Stimulated activated CD8-positive, alpha-beta memory T cell treated with anti-CD3 and anti-CD28 coated beads, Interleukin-7, amount 100 ng/mL, for 1 hour (primary cell): ENCODE measurements at places on chromosomes 1 and 21.

DNA sequence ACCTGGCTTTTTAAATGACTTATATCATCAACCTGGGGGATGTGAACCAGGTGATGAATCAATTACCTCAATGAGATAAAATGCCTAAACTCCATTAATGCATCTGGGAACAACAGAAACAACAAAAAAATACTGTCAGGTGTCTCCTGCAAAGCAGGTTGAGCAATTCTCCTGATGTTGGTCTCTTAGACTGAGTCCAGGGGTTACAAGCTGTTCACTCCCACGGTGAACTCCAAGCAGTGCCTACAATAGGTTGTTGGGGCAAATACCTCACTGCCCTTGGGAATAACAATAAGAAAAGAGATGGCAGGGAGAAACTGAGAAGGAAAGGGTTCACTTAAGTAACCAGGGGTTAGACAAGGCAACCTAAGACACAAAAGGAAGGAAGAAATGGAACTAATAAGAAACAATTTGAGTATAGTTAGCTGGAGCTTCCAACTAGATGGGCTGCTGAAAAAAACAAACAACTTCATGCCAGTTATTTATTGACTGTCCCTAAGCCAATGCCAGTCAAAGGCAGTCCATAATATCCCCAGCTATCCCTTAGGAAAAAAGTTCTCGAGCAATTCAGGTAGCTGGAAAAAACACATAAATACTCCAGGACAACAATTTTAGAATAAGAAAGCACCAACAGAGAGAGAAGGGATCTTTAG, 97.6 kb upstream of the MAGI3 start:
- no peak for DNase-seq

DNA sequence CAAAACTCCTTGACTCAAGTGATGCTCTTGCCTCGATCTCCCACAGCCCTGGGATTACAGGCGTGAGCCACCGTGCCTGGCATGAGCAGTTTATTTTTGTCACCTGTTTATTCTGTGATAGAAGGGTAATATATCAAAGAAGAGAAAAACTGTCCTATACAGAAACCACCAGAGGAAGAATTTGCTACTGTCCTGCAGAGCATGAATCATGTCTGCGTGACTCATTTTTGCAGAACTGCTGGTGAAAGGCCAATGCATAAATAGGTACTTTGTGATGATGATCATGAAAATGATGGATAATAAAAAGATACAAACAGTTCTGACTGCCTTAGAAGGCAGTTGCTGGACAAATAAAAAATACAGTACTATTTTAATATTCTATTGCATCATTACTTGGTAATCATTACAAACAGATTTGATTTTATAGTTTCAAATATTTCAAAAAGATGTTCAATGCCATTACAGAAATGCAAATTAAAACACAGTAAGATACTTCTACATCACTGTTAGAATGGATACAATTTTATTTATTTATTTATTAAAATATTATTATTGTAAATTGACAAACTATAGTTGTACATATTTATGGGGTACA, 26.5 kb downstream of the RIPPLY3 start:
- no peak for DNase-seq

GRCh38 chr1:50278410-50278809, 144.8 kb downstream of the DMRTA2 start:
- no peak for DNase-seq

- no peak for DNase-seq
Measured at GRCh38 chr1:2412773-2413494, 570 bp upstream of the PEX10 start.

GRCh38 chr1:28281608-28282425, 22.5 kb downstream of the SESN2 start:
- no peak for DNase-seq

- no peak for DNase-seq
Measured at GRCh38 chr1:94602316-94602715, 60.8 kb upstream of the F3 start.

GRCh38 chr1:51600965-51601364, 15.9 kb upstream of the OSBPL9 start:
- no peak for DNase-seq

DNA sequence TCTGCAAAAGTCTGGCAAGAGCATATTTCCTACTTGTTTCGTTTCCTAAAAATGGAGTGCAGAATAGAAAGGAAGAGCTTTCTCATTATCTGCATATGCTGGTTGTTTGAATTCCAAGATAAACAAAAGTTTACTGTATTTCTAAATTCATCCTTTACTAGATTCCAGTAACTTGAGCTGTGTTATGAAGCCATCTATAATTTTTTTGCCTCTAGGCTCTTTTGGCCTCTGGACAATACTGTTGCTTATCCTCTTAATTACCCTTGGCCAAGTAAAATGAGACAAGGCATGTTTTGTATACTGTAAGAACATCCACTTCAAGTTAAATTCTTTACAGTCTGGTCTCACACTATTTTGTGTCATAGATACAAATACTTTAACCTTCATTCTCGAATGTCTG, 45.6 kb upstream of the HFM1 start:
- DNase-seq: no peak

GRCh38 chr1:187275985-187276575, 447.3 kb downstream of the PLA2G4A start:
- DNase-seq: no peak

GRCh38 chr1:145901312-145902021, 8.4 kb downstream of the ITGA10 start:
- DNase-seq: no peak

DNA sequence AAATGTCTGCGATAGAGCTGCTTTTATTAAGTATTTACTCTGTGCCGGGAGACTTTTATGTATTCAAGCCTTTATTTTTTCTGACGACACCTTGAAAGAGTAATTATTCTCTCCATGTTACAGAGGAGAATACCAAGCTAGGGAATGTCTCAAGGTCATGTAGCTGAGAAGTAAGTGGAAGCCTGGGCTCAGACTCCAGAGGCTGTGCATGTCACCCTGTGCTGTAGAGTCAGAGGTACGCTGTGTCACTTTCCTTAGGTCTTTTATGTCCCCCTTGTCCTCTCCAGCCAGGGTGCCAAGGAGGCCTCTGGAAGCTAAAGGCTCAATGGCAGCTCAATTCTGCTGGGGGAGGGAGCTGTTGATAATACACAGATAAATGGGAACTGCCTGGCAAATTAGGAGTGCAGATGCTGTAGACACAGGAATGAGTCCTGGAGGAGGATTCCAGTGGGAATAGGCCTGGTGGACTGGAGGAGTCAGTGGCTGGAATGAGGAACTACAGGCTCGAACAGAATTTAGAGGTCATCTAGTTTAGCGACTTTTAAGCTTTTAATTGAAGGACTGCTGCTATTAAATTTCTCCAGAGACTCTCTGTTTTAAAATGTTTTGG, 9.3 kb upstream of the IL19 start:
- DNase-seq: no peak

GRCh38 chr1:53636621-53637171, 102.3 kb downstream of the GLIS1 start:
- no peak for DNase-seq

- DNase-seq: no peak
Measured at GRCh38 chr1:184524248-184524647, 137.4 kb downstream of the C1orf21 start.
